ENCODE measurements at places on chromosomes 11 and 22. TPM values are rescaled to one million over a fixed set of nuclear protein-coding genes. Genes with fewer than 3 reads are reported as not detected.

The PVALB gene
- total RNA-seq, result not detected

The ZFP91 gene
- total RNA-seq, result 45.0 TPM

The NCF4 gene
- 17.8 TPM for total RNA-seq

The DLG2 gene
- 6.5 TPM for total RNA-seq

The CNTN5 gene
- not detected for total RNA-seq

The OR51E2 gene
- total RNA-seq, result 0.20 TPM

- DNase-seq, result no peak
Observed at GRCh38 chr11:1267441-1268100, 41.9 kb downstream of the TOLLIP start.

GRCh38 chr11:93525601-93526345 is 17.4 kb downstream of the SMCO4 start:
- DNase-seq, result no peak

GRCh38 chr11:116893437-116893836 is 56.0 kb upstream of the APOA1 start:
- DNase-seq, result no peak

GRCh38 chr11:11408436-11409221 is 55.6 kb upstream of the CSNK2A3 start:
- no peak for DNase-seq

DNA sequence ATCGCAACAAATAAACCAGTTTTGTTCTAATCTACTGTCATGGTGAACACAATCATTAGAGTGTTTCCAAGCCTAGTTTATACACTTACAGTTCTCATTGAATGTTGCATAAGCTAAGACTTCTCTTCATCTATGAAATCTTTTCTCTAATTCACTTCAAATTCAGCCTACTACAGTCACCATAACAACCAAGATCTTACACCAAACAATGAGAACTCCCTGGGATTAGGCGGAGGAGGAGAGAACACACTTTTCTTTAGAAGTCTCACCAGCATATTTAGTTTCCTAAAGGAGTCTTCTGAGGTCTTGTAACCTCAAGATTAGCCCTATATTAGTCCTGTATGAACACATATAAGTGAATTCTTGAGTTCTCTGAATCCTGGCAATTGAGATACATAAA is 1889.7 kb downstream of the LRRC4C start:
- no peak for DNase-seq

GRCh38 chr22:20463324-20464095 is 25.9 kb upstream of the SCARF2 start:
- no peak for DNase-seq

DNA sequence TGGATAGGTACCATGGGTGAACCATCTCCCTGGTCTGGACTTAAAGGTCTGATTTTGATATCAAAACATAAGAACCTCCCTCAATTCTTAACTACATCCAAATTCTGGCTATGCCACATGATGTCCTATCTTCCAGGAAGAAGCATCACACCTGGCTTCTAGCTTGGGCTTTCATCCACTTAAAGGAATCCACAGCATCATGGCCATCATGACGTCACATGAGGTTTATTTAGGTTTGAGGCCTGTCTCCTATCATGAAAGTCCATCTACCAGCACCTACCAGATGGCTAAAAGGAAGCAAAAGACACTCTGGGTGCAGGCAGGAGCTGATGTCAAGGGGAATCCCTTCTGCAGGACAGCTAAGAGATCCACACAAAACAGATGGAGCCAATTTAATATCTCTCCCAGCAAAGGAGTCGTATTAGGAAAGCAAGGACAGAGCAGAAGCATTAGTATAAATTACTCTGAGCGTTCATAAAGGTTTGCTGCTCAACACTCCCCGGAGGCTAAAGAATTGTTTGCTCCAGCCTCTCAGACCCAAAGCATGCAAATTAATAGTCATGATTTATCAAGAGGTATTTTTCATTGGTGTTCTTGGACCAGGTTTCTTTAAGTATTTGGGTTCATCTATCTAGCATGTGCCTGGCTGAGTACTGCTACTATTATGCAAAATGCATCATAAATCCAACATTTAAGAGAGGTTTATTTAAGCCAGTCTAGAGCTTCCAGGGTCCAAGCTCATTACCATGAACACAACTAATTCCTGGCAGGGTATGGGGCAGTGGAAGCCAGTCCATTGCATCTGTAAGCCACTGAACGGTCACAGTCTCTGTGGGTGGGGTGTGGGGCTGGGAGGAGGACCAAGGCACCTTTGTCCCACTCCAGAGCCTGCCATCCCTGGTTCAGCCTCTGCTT is 47.2 kb downstream of the GALNT18 start:
- DNase-seq, result no peak

GRCh38 chr11:83611600-83611999 is 325.4 kb upstream of the CCDC90B start:
- DNase-seq, result no peak

DNA sequence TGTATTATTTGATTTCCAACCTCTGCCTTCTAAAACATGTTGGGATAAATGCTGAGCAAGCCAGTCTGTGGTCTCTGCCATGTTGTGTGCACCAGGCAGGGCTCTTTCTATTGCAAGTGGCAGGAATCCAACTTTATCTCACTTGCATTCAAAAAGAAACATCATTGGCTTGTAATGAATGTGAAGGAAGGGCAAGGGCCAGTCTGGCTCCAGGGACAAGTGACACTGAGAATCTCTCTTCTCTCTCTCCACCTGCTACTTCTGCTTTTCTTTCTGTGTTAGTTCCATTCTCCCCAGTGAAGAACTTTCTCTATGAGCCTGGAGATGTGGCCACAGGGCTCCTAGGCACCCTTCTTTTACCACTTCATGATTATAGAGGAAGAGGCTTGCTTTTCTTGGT is 329.9 kb upstream of the NCAM1 start:
- DNase-seq, result no peak

DNA sequence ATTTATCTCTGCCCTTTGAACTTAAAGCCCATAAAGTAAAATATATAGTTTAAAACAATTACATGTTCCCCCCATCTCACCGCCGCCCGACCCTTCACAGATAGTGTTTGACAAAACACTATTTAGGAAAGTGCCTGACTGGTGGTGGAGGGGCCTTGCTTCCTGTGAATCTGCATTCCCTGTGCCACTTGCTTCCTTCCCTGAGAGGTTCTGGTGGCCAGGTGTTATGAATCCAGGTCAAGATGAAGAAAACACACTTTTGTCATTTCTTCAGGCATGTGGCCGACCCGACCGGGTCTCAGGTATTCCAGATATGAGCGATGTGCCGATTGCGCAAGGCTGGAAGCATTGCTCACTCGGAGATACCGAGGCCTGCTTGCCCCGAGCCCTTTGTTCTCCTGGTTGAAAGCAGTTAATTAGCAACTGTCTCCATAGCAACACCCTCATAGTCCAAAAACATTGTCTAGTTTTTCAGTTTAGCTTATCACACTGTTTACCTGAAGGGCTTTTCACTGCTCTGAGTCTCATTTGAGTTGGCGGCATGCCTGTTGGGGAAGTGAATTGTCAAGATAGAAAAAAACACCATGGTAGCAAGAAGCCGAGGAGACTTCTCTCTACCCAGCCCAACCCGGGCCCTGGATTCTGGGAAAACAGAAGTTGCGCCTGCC is 128.3 kb downstream of the TEAD1 start:
- no peak for DNase-seq

DNA sequence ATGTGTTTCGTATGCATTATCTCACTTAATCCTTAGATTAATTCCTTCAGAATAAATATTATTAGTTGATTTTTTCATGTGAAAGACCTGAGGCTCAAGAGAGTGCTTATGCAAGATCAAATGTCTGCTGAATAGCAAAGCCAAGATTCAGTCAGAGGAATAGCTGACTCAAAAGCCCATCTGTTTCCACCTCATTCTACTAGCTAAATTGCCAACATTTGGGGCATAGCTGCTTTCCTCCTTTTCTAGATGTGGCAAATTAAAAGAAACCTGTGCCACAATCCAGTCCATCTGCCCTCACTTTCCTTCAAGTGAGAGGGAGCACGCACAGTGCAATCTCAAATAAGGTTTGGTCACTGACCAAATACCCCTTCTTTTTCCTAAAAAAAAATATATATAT is 121.1 kb downstream of the PAX6 start:
- DNase-seq, result no peak

GRCh38 chr22:47298017-47298785 is 535.8 kb downstream of the TBC1D22A start:
- no peak for DNase-seq

GRCh38 chr22:47064016-47064415 is 301.6 kb downstream of the TBC1D22A start:
- DNase-seq, result no peak

DNA sequence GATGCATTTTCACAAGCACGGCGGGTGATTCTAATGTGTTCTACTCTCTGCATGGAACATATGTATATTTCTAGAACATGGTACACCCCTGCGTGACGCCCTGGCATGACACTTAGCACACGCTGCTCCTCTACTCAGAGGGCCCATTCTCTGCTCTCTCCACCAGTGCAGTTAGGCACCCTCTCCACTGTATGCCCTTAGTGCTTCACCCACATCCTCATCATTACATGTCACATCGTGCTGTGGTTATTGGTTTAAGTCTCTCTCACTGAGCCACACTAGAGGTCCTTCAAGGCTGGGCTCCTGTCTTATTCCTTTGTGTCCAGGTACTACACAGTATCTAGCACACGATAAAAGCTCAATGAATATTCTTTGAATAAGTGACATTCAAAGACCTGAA is 16.7 kb downstream of the TMPRSS13 start:
- no peak for DNase-seq

- no peak for DNase-seq
Observed at GRCh38 chr11:70303070-70303469, 32.6 kb downstream of the PPFIA1 start.

DNA sequence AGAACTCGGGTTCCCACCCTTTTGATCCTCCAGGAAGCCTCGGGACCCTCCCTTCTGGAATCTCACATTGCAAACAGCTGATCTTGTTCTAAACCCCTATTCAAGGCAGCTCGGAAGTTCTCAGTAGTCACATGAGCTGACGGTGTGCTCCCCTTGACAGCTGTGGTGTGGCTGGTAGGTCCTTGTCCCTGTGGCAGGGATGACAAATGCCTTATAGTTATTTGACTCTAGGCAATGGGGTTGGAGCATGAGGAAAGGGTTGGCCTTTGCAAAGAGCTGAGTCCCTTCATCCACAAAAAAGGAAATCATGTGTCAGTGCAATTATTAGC is 23.6 kb downstream of the EIF4G2 start:
- no peak for DNase-seq

DNA sequence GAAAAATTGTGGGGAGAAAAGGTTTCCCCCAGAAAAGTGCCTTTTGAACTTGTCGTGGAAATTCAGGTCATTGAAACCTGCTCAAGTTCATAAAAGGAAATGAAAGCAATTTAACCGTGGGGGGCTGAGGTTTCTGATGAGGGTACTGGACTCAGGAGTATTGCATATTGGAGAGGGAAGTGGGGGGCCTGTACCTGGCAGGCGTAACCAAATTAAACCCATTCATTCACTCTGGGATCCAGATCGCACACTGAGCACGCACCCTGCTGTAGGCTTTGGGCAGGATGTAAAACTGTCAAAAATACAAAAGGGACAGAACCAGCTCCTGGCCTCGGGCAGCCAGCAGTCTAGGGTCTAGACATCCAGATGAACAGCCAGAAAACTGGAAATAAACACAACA is 1517.4 kb downstream of the BRD1 start:
- DNase-seq, result no peak

DNA sequence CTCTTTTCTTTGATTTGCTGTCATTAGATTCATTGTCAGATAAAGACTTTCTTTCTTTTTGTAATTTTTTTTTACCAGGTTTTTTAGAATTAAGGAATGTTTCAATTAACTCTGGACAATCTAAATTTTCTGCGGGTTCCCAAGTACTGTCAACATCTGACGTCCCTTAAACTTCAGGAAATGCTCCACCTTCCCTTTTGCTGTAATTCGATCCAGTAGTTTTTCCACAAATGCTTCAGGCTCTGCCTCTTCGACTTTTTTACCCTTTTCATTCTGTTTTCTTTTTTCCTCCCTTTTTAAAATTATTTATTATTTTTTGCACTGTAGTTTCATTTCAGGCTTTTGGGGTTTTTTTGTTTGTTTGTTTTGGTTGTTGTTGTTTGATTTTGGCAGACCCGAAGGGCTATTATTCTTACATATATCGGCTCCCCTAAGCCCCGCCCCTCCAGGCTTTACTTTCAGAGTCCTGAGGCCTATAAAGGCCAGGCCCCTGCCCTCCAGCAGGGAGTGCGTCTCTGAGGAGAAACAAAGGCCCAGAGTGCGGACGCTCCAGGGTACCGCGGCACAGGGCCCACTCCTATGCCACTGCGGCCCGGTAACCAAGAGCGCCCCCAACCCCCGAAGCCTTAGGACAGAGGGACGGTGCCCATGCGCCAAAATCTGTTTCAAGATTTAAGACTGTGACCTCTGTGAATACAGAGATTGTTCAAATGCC is 116.4 kb downstream of the TYR start:
- DNase-seq, result no peak

- no peak for DNase-seq
Observed at GRCh38 chr22:46036558-46037408, 59.8 kb upstream of the WNT7B start.

DNA sequence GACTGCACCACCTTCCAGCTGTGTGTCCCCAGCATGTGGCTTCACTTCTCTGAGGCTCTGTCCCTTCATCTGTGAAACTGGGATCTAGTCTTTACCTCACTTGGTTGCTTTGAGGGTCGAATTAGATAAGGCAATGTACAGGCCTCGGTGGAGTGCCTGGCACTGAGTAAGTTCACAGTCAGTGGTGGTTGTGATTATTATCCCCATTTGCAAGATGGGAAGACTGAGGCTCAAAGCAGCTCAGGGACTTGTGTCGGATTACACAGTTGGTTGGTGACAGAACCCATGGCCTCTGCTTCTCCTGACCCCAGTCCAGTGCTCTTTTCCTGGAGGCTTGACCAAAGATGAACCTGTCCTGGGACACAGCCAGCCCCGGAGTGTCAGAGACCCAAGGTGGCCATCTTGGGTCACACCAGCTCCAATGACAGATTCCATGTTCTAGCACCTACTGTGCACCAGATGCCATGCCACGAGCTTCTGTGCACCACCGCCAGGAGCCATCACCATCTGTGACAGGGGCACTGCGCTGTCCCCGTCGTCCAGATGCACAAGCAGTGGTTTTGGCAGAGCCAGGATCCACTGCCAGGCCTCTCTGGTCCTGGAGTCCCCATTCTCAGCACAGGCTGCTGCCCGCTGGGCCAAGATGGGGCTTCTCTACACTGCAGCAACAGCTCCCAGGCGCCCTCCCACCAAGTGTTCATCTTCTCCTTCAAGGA is 60.5 kb downstream of the IGLL1 start:
- no peak for DNase-seq

GRCh38 chr11:109526931-109527330 is 104.9 kb downstream of the C11orf87 start:
- DNase-seq, result no peak

All from tibial nerve (tissue), 4 donors.